ENCODE measurements at places on chromosomes 7 and 10.

GRCh38 chr7:44111761-44112160, 7.6 kb downstream of the AEBP1 start:
- DNase-seq = no peak

DNA sequence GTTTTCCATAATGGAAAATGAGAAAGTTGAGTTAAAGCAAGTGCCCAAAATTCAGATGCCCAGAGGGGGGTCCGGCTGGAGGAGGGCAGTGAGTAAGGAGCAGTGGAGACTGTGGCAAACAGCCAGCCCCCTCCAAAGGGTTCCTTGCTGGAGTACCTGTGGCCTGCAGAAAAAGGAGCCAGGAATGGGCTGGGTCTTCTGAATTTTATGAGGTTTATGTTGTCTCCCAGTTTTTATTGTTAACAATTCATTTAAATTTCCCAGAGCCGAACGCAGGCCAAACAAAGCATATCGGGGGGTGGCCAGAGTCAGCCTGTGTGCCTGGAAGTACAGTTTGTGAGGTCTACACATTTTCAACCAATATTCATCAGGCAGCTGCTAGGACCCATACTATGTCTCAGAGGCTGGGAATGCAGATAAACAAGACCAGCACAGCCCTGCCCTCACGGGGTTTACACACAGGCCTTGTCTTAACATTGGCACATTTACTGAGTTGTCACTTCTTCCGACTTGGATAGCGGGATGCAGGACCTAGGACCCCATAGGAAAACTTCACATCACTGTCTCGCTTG, 12.9 kb upstream of the CSGALNACT2 start:
- DNase-seq = no peak

DNA sequence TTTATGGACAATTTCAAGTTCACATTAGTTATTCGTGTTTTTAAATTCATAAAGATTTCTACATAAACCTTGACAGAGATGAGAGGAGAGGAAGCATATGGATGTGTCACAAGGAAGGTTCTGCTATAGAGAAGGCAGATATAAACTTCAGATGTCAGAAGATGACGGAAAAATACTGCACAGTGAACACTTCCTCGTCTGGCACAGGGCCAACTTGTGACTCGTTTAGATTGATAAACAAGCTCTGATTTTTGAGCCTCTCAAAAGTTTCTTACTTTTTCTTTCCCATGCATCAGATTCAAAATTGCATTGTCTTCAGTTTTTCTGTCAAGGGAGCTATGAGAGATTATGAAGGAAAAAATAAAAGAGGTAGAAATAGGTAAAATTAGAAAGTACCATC, 156.4 kb upstream of the MINDY3 start:
- DNase-seq = no peak

DNA sequence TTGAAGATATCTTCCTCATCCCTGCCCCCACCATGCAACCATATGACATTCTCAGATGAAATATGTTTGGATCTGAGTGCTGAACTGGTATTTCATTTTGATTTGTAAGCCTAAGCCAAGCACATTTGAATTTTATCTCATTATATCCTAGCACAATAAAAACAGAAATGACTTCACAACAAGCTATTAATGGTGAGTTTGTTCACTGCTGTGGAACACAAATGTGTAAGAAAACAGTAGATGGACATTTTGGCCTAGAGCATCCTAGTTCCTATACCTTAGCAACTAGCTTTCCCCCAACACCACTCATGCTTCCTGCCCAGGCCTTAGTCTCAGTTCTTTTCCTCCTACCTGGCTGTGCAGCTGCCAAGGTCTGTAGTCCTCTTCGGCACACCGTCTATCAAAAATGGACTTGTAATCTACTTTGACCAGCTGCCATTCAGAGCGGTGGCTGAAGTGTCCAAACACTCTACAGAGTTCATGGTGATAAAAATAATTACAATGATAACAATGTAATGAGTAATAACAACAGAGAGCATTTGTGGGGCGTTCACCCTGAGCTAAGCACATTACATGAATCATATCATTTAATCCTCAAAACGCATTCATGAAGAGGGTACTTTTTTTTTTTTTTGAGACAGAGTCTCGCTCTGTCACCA, 491.9 kb downstream of the SORCS1 start:
- DNase-seq = no peak

GRCh38 chr10:118963933-118964332, 65.6 kb upstream of the NANOS1 start:
- no peak for DNase-seq

- no peak for DNase-seq
These were observed 595.0 kb downstream of the GRM8 start for GRCh38 chr7:126657599-126658358.

- no peak for DNase-seq
These were observed 214.0 kb upstream of the DKK1 start for GRCh38 chr10:52100011-52100547.

GRCh38 chr10:123390874-123391273, 236.7 kb downstream of the BUB3 start:
- no peak for DNase-seq

DNA sequence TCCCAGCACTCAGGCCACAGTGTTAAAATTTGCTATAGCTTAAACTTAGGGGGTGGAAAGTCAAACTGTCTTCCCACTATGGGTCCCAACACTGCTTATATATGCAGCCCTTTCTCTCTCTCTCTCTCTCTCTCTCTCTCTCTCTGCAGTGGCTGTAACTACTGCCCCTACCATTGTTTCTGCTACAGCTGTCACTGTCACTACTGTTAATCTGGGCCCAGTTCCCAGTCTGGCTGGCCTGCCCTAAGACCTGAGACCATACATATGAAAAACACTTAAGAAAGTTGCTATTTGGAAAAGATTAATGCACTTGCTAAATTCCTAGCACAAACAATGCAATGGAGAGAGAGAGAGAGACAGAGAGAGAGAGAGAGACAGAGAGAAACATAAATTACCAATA, 78.6 kb downstream of the THSD7A start:
- DNase-seq = no peak

- peak; percentile 30 for DNase-seq
These were observed 201.3 kb upstream of the CDCA7L start for GRCh38 chr7:22146961-22147512.

DNA sequence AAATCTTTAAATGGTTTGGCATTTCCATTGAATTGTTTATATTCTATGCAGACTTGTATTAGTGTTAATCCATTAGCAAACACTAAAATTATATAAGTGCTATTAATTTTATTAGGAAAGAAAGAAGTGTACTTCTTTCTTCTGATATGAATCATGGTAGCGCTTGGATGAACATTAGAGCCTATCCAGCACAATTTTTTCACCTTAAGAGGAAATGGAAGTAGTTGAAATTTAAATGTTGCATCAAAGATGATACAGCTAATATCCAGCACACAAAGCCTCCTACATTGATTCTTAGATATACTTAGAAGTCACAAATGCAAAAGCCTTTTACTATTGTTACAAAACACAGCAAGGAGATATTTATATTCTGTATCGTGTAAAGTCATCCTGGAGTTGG, 174.5 kb downstream of the AHR start:
- no peak for DNase-seq

- DNase-seq = no peak
These were observed 63.0 kb upstream of the SP4 start for GRCh38 chr7:21364801-21365271.

DNA sequence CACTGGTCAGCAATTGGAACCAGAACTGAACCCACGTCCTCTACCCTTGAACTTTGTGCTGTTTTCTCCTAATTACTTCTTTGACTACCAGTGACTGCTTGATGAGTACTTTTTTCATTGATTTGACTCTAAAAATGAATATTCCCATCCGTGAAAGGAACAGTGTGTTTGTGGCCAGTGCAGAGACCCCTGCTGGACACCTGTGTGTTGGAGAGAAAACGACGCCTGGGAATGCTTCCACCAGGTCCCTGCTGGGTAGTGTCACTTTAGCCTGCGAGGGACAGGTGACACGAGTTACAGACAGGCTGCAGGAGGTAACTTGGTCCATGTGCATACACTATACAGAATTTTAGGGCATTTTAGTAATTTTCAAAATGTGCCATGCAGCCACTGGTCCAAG, 6.8 kb upstream of the GJD4 start:
- no peak for DNase-seq

GRCh38 chr10:98028168-98028770, 2.2 kb downstream of the CRTAC1 start:
- DNase-seq = peak; percentile 83

DNA sequence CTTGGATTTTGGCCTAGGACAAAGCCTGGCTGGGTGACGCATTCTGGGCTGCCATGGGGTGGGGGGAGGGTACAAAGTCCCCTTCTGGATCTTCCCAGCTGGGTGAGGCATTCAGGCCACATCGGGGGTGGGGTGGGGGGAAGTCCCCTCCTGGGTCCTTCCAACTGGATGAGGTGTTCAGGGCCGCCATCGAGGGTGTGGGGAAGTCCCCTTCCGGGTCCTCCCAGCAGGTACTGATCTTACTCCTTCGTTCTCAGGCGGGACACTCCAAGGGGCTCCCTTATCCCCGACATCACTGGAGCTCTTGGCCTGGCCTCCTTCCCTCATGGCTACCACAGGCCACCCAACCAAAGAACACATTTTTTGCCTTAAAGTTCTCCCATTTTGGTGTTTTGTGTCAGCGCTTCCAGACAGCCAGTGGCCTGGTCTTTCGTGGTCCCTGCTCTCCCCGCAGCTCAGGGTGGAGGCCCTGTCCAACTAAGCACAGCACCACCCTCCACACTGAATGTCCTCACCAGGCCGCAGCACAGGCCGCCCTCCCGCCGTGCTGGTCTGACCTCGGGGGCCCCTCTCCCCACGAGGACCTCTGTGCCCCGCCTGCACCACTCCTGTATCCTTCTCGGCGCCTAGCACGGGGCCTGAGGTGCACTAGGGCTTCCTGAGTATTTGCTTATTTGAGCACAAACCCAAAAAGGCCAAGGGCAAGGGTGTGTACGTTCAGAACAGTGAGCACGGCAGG, 38.5 kb downstream of the EN2 start:
- no peak for DNase-seq

GRCh38 chr7:47428052-47428767, 153.7 kb downstream of the TNS3 start:
- DNase-seq = no peak

DNA sequence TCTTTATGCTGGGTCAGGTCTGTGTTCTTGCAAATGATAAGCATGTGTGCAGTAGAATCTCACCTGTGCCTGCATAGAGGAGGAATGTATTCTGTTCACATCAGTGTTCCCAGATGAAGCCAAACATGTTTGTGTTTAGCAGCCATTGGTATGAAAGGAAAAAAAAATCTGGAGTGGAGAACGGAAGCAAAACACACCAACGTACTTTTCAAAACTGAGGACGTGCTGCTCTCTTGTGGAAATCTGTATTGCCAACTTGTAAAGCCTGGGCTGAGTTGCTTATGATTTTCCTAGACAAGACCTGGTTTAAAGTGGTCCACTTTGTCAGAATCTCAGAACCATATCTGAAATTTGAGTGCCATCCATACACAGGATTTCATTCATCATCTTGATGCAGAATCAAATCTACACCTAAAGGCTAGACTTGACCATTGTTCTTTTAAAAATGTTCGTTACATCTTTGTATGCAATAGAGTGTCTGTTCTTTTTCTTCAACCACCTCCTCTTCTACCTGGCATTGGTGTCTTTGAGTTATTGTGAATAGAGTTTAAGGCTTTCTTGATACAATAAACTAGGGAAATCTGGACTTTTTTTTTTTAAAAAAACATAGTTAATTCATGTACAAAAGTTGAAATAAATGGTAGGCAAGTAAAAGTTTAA, 367.7 kb downstream of the PHF14 start:
- DNase-seq = peak; percentile 6

Measured in activated naive CD4-positive, alpha-beta T cell treated with anti-CD3 and anti-CD28 coated beads for 36 hours (primary cell).